T-helper 17 cell (primary cell): ENCODE measurements at places on chromosomes 12 and 14. TPM values are rescaled to one million over a fixed set of nuclear protein-coding genes. Genes with fewer than 3 reads are reported as not detected.

OR4K13 gene
- total RNA-seq = not detected

KRT79 gene
- not detected for total RNA-seq

- no peak for DNase-seq
These were observed 24.2 kb downstream of the SFSWAP start for GRCh38 chr12:131735153-131735456.

- no peak for DNase-seq
These were observed 24.1 kb downstream of the NUP37 start for GRCh38 chr12:102095677-102096263.

DNA sequence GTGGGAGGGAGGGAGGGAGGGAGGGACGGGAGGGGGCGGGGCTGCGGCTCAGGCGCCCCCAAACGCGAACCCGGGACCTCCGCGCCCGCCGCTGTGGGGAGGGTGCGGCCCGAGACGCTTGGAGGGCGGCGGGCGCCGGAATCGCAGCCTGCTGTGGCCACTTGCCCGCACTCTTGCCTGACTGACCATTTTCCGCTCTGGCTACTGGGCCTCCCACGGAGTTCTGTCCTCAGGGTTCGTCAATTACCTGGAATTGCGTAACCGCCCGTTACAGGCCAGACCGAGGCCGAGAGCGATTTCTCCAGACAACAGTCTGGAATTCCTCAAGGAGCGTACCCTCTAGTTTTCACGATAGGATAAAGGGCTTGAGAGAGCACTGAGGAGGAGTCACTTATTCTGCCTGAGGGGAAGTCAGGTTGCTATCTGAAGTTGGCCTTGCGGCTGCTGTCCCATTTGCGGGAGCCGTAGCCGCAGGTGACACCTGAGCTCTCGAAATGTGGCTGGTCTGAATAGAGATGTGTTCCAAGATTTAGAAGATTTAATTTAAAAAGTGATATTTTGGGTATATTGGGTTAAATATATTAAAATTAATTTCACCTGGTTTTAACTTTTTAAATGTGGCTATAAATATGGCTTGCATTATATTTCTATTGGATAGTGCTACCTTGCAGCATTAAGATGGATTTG lies 446 bp upstream of the ZNF641 start:
- no peak for DNase-seq

DNA sequence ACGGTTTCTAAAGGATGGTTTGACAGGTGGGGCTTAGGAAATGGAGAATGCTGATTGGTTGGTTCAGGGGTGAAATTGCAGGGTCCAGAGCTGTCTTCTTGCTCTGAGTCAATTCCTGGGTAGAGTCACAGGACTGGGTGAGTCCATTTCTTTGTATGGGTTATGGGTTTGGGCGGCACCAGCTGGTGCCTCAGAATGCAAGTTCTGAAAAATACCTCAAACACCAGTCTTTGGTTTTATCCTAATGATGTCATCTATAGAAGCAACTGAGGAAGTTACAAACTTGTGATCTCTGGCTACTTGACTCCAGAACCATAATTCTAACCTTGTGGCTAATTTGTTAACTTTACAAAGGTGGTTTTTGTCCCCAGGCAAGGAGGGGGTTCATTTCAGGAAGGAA lies 47.6 kb upstream of the EIF5 start:
- DNase-seq = no peak

DNA sequence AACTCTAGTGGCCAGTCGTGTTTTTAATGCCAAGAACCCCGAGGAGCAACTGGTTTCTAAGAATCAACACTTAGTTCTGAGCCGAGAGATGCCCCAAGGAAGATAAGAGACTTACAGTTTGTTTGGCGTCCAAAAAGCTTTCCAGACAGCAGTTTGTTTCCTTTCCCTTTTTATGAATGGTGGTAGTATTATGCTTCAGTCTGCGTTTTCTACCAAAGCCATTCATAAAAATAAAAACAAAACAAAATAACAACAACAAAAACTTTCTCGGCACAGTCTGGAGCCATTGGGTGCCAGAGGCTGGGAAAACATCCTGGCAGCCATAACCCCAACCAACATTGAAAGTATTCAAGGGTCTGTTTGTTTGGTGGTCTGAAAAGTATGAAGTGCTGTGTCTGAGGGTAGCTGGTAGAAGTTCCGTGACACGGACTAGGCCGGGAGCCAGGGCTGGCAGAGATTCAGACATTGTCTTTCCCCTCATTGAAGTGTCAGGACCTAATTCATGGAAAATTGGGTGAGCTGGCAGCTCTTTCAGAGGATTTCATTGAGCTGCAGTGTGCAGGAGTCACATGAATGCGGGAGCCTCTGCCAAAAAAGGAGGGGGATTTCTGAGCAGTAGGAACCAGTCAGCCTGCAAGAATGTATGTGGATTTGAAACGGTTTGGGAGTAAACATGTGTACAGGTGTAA lies 124.2 kb downstream of the HMGA2 start:
- no peak for DNase-seq

DNA sequence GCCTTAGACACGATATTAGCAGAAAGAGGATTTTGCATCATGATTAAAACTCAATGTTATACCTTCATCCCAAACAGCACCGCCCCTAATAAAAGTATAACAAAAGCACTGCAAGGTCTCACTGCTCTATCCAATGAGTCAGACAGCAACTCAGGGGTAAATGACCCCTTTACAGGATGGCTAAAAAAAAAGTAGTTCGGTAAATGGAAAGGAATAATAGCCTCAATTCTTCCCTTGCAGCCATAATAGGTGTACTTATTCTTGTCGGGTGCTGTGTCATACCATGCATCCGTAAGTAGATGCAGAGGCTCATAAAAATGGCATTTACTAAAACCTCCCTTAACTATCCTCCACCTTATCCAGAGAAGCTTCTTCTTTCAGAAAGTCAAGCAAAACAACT lies 53.9 kb upstream of the AP4S1 start:
- no peak for DNase-seq
